ENCODE measurements at places on chromosomes 11 and 22.
A peak's percentile ranks its signal among the peaks of the same experiment; 100 is the strongest.

DNA sequence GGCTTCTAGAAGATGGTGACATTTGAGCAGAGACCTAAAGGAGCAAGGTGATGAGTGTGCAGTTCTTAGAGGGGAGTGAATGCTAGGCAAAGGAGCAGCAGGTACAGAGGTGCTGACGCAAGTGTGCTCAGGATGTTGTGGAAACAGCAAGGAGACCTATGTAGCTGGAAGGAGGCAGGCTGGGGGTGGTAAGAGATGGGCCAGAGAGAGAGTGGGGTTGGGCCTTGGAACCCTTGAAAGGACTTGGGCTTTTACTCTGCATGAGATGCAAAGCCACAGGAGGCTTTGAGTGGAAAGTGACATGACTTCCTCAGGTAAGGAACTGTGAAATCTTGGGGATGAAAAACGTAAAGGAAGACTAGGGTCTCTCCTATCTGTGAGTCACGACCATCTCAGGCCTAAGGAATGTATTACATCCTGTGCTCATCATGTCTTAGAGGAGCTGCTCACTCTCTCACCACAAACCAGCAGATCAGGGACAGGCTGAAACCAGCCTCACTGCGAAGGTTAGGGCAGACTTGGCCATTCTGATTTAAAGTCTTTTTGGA is 65.4 kb downstream of the MICAL2 start:
- no peak for DNase-seq

GRCh38 chr22:20154602-20155187 is 3.8 kb upstream of the CCDC188 start:
- no peak for DNase-seq

DNA sequence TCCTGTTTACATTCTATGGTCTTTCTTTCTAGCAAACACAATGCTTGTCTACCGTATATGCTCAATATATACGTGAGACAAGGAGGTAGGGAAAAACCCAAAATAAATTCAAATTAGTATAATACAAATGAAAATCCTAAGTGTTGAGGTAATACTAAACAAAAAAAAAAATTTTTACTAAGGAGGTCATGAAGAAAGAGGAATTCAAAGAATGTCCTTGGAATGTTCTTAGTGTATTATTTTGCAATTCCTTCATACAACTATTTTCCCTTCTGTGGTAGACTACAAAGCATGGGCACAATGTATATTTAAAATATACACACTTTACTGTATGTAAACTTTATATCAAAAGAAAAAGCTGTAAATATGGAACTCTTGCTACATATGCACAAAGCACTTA is 36.4 kb downstream of the PIK3C2A start:
- DNase-seq, result no peak

GRCh38 chr11:22459048-22459447 is 120.9 kb downstream of the SLC17A6 start:
- no peak for DNase-seq

GRCh38 chr22:30565341-30565740 is 9.1 kb downstream of the GAL3ST1 start:
- DNase-seq, result no peak

DNA sequence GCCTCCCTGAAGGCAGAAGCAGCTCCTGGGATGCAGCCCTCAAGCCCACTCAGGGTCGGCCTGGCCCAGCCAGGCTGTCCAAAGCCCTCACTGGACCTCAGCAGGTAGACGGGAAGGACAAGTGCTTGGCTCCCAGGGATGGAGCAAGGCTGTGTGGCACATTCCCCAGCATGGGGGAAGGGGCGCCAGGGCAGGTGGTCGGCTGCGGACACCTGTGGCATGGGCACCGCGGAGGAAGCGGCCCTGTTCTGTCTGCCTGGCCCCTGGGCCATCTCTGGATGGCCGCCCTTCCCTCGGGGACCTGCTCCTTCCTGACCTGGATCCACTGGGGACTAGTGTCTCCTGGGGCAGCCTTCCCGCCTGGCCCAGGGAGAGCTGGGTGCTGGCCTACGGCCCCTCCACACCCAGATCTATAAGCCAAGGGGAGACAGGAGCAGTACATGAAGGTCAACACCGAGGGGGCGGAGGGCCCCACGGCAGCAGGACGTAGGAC is 26.0 kb downstream of the CHID1 start:
- DNase-seq, result no peak

DNA sequence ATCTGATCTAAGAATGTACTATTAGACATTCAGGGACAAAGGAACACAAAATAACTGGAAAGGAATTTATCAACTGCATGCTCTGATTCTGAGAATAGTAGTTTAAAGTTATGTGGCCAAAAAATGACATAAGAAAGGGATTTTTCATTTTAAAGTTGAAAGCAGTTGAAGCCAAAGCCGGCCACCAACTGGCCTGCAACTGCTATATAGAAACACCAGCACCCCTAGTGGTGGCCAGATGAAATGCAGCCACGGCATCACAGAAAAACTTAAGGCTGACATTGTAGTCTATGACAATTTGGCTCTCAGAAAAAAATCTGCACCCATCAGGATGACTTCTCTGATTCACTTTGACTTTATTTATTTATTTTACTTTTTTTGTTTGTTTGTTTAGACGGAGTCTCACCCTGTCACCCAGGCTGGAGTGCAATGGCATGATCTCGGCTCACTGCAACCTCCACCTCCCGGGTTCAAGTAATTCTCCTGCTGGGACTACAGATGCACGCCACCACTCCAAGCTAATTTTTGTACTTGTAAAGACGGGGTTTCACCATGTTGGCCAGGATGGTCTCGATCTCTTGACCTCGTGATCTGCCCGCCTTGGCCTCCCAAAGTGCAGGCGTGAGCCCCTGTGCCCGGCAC is 59.2 kb downstream of the SLC35F2 start:
- DNase-seq, result peak; percentile 60

GRCh38 chr11:91220476-91221202 is 997.8 kb upstream of the CHORDC1 start:
- DNase-seq, result no peak

DNA sequence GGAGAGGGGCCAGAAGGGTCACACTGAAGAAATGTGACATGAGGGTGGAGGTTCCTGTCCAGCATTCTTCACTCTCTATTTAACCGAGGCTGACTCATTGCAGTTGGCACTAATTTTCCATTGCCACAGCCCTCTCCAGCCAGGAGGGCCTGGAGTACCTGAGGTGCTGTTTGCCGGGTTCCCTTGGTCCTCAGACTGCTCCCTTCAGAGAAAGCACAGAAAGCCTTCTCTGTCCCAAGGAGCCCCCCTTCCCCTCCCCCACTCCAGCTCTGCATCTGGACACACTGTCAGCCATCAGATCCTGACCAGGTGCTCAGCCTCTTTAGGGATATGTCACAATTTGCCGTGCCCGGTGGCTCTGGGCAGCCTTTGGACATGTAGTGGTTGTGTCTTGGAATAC is 3.2 kb upstream of the C11orf91 start:
- DNase-seq, result no peak

DNA sequence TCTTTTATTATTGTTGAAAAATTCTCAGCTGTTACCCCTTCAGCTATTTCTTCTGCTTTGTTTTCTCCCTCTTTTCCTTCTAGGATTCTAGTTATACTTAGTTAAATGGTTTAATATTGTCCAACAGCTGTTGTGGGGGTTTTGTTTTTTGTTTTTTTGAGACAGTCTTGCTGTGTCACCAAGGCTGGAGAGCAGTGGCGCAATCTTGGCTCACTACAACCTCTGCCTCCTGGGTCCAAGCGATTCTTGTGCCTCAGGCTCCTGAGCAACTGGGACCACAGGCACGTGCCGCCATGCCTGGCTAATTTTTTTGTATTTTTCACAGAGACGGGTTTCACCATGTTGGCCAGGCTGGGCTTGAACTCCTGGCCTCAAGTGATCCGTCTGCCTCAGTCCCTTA is 12.7 kb downstream of the SDHAF2 start:
- no peak for DNase-seq

DNA sequence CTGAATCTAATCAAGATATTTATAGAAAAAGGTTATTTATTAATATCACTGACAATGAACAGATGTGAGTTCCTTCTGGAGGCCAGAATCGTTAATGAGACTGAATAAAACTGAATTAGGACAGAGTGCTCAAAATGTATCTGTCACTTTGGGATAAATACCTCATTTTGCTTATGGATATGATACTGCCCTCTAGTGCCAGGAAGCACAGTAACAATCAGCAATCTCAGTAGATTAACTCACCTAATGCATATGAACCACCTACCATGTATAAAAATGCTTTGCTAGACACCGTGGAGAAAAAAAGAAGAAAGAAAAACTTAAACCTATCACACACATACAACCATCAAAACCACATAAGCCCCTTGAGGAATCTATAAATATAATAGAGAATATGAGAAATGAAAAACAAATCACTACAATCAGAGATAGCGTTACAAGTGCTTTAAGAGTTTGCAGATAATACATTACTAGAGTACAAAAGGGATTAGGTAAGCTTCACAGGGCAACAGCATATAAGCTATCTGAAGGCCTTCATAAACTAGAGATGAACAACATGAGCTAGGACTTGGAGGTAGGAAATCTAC is 117.4 kb downstream of the SGSM3 start:
- no peak for DNase-seq

DNA sequence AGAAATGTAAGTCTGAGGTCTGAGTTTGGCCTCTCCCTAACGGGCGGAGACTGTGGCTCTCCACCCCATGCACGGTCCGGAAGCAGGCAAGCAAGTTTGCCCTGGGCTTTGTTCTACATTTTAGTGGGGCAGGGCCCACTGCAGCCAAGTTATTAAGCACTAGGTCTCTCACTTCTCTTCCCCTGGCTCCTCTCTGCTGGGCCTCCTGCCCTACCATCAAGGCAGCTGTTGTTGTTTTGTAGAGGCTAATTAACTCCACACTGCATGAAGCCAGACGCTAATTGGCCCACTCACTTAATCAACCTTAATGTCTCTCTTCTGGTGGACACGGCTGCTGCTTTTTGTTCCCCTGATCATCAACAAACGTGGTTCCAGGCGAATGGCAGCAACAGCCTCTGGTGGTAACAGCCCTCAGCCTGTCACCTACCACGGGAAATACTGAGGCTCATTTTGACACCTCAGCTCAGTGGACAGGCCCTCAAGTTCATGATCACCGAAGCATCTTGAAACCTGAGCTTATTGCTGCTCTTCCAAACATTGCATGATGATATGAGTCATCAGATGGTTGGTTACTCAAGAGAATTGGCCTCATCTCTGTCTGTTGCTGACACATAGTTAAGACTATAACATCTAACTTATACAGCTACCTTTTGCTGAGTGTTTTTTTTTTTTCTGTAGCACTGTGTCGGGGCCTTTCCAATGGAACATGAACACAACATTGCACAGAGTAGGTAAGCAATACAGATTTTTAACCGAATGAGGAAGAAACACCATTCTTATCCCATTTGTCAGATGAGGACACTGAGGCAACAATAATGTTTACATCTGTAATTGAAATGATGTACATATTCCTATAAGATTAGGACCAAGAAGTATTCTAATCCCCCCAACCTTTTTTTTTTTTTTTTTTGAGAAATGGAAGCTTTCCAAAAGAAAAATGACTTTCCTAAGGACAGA is 20.8 kb upstream of the LMO2 start:
- no peak for DNase-seq

GRCh38 chr11:46134540-46134939 is 13.3 kb upstream of the PHF21A start:
- no peak for DNase-seq

GRCh38 chr11:80995523-80995922 is 1554.7 kb upstream of the TENM4 start:
- no peak for DNase-seq

GRCh38 chr11:2913019-2913431 is 16.2 kb downstream of the PHLDA2 start:
- DNase-seq, result no peak

- DNase-seq, result no peak
These were observed 338.7 kb downstream of the GUCY1A2 start for GRCh38 chr11:106679581-106679980.

DNA sequence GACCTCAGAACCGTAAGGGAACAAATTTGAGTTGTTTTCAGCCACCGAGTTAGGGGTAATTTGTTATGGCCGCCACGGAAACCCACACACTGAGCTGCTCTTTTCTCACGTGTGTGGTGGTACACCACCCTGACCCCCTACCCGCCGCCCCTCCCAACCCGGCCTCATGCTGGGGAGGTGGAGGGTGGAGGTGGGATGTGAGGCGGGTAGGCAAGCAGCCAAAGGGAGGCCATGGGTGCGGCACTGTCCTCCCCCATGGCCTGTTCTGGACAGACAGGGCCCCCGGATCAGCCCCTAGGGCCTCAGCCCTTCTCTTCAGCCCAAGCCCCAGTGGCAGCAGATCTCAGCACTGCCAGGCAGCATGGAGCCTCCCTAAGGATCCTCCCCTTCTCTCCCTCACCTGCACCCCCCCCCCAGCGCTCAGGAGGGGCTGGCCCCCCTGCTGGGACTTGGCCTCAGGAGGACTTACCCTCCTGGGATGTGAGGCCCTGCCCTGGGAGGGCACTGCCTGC is 7.9 kb downstream of the PRR5 start:
- DNase-seq, result no peak

DNA sequence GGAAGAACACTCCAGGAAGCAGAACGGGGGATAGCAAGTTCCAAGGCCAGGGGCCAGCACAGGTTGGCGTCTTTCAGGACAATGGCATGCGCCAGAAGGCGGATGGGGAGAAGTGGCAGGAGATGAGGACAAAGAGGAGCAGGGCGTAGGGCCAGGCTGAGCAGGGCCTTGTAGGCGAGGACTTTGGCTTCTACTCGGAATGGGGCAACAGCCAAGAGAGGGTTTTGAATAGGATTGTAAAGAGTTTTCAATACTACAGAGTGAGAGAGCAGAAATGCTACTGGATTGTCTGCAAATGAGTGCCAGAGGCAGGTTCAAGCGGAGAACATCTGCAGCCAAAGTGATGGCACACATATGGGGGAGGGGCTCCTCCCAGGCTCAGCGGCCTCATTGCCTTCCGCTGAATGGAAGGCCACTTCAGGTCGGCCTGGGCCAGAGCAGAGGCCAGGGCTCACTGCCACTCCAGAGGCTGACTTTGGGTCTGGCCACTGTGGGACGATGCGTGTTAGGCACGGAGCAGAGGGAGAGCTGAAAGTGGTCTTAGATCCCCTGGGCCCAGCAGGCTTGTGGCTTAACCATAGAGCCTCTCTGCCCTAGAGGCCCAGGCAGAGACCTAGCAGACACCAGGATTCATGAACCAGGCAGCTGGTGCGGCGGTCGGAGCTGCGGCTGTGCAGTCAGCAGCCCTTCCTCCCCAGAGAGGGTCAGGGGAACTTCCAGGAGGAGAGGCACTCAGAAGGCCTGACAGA is 118.2 kb downstream of the DSCAML1 start:
- DNase-seq, result no peak

DNA sequence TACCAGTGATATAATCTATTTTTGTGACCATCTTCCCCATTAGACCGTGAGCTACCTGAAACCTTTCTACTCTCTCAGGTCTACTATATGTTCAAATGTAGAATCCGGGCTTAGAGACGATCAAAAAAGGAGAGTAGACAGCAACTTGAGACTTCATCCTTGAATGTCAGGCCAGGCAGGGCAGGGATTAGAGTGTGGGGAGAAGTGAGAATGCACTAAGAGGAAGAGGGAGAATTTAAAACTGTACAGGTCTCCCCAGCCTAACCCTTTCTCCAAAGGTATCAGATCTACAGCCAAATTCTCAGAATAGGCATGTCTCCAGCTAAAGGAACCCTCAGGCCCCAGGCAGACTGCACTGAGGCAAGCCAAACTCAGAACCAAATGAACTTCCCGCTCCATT is 935 bp downstream of the LAMTOR1 start:
- DNase-seq, result no peak

Data from left lung (tissue), 14 donors.